ENCODE measurements at places on chromosomes 11 and 22.

DNA sequence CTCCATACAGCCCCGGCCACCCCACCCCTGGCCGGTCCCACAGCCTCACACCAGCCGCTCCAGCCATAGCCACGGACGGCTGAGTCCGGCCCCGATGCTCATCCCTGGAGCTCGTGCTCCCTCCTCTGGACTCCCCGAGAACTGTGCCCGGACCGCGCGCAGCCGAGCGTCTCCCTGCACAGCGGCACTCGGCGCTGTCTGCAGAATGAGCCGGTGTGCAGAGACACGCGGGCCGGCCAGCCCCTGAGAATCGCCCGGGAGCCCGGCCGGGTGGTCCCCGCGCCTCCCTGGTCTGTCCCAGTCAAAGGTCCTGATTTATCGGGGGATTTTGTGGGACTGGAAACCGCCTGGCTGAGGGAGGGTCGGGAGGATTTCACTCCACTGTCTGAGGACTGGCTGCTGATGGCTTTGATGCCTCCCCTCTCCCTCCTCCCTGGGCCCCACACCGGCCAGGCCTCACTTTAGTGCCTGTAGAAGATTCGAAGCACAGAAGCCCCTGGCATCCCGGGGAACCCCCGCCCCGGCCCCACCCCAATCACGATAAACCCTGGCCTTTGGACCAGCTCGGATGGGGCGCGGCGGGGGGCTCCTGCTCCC lies 102.7 kb downstream of the BRD1 start:
- DNase-seq: peak; percentile 62

GRCh38 chr22:24315367-24315966 lies 44.8 kb downstream of the SPECC1L start:
- no peak for DNase-seq

- no peak for DNase-seq
Observed at GRCh38 chr11:34251589-34251980, 106.2 kb downstream of the ABTB2 start.

DNA sequence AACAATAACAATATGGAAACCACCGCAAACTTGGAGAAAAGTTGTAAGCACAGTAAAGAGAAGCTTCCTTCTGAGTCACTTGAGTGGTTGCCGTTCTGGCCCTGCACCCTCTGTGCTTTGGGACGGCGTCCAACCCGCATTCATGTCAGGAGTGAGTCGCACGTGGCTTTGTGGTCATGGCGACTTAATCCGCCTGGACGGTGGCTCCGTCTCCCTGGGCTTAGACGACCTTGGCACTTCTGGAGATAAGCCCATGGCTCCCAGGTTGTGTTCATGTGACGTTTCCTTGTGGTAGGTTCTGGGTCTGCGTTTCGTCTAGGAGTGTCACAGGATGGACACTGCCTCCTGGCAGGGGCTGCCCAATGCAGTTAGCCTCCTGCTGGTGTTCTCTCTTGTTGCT lies 40.5 kb downstream of the TPCN2 start:
- no peak for DNase-seq

DNA sequence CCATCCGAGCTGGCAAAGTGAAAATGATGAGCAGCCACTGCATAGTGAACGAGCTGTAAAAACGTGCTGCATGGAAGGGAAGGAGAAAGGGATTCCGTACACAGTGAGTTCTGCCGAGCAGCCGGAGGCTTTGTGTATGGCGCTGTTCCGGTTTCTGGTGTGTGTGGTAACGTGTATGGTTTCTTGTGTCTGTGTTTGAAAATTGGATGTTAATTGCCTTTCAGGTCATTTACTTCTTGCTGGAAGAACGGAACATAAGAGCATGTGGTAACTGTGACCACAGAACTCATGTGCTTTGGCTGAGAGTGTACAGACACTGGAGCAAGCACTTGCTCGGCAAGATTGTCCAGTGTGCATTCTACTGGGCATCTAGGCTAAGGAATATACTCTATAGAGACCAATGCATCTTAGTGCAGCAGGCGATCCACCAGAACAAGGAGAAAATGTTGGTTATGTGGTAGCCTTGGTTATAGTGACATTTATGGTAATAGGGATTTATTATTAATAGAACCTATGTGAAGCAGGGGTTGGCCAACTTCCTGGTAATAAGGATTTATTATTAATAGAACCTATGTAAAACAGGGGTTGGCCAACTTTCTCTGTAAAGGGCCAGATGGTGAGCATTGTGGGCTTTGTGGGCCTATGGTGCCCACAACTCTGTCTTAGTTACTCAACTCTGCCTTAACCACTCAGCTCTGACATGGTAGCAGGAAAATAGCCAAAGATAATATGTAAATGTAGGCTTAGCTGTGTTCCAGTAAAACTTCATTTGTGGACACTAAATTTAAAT lies 49.2 kb downstream of the GRAMD1B start:
- DNase-seq: no peak

GRCh38 chr11:64720167-64720566 lies 2.8 kb downstream of the NRXN2 start:
- DNase-seq: no peak

DNA sequence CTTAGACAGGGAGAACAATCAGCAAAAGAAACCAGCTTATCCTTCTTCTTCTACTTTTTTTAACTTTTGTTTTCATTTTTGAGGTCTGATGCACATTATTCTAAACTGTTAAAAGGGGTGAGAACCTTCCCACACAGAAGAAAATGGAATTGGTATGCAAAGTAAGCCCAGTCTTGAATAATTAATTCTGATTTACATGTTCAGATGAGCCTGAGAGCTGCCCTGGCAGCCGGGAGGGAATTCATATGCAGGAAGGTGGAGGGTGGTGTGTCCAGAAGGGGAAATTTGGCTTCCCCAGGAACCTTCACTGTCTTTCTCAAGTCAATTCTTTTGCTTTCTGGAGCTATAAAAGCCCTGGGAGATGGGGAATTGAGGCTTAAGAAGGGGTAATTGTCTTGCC lies 181.0 kb downstream of the INSC start:
- DNase-seq: no peak

DNA sequence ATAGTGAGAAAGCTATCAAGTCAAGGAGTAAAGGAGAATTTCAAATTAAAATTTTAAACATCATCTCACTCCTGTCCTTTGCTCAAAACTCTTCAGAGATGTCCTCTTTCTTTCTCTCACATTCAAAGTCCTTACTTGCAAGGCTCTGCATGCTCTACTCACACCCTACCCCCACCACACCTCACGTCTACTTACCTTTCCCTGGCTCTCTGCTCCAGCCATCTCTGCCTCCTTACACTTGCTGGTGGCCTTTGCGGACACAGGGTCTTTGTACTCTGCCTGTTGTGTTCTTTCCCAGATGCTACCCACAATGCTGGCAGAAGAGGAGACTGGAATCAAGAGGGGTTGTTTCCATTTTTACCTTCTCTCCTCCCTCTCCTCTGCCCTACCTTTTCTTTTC lies 405.2 kb downstream of the INSC start:
- no peak for DNase-seq

DNA sequence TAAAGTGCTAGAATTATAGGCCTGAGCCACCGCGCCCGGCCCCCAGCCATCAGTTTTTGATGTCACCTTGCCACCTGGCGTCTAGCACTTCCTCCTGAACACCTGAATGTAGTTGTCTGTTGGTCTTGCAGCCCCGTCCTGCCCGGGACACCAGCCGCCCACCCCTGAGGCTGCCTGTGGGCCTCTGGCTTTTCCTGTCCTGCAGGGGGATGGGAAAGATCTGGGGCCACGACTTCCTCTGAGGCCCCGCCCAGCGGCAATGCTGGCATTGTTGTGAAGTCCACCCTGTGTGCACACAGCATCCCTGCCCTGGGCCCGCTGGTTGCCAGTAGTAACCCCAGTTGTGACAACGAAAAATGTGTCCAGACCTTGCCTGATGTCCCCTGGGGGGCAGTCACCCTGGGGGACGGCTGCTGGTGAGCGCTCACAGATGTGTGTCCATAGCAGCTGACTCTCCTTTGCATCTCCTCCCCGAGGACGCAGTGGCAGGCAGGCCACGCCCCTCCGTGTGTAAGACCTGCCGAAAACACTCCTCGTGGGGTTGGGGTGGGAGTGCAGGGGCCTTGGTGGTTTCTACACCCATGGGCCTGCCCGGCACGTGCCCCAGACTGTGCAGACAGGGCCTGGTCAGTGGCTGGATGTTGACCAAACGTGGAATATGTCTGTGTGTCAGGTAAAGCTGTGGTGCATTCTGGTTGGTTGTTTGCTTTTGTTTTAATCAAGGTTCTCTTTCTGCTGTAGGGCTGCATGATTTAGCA lies 6.8 kb downstream of the SELENOO start:
- DNase-seq: no peak

DNA sequence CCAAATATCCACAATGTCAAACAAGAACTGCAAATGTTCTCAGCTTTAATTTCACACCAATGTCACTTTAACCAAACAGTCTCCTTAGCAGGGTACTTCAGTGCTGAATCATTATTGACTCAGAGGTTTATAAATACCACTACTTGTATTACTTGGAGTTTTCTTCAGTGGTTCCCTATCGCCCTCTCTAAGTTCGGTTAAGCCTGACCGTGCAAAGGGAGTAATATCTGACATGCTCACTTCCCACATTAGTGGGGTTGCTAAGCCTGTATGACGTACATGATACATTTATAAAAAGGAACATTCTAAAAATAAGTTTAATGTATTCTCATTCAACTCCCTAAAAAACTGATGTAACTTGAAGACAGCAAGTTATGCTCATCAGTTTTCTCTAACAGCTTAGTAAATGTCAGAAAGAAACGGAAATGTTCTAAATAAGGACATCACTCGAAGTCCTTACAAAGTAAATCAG lies 93.1 kb upstream of the ZC3H12C start:
- peak; percentile 66 for DNase-seq

GRCh38 chr11:2681408-2682145 lies 18.2 kb downstream of the KCNQ1OT1 start:
- DNase-seq: peak; percentile 12

- DNase-seq: no peak
Observed at GRCh38 chr11:64694821-64695365, 28.1 kb downstream of the NRXN2 start.

GRCh38 chr11:129368889-129369672 lies 6.6 kb upstream of the BARX2 start:
- DNase-seq: no peak

GRCh38 chr11:43712676-43713075 lies 32.1 kb downstream of the HSD17B12 start:
- DNase-seq: no peak

- no peak for DNase-seq
Observed at GRCh38 chr11:56905936-56906335, 82.8 kb upstream of the OR5AK2 start.

GRCh38 chr11:16337421-16338213 lies 18.7 kb downstream of the SOX6 start:
- no peak for DNase-seq

- DNase-seq: no peak
Observed at GRCh38 chr11:36409152-36409816, 100.8 kb downstream of the TRAF6 start.

GRCh38 chr11:115892016-115892415 lies 387.8 kb upstream of the CADM1 start:
- DNase-seq: no peak

DNA sequence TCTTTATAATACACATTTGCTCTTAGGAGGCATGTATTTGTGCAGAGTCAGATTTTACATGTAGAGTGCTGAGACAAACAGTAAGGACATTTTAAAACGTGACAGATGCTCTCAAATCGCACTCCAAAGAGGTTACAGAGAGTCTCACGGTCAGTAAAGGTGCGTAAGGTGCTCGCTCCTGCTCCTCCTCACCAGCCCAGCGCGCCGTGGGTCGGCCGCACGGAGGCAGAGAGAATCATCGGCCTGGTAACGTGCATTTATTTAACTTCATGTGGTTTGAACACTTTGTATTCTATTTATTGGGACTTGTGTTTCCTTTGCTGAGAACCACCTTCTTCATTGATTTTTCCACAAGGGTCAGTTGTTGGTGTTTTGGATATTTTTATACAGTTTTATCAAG lies 900.1 kb downstream of the BRD1 start:
- no peak for DNase-seq

- peak; percentile 75 for DNase-seq
Observed at GRCh38 chr11:61967924-61968757, 707 bp upstream of the FTH1 start.

- no peak for DNase-seq
Observed at GRCh38 chr11:105149477-105149876, 9.9 kb upstream of the CARD18 start.

DNA sequence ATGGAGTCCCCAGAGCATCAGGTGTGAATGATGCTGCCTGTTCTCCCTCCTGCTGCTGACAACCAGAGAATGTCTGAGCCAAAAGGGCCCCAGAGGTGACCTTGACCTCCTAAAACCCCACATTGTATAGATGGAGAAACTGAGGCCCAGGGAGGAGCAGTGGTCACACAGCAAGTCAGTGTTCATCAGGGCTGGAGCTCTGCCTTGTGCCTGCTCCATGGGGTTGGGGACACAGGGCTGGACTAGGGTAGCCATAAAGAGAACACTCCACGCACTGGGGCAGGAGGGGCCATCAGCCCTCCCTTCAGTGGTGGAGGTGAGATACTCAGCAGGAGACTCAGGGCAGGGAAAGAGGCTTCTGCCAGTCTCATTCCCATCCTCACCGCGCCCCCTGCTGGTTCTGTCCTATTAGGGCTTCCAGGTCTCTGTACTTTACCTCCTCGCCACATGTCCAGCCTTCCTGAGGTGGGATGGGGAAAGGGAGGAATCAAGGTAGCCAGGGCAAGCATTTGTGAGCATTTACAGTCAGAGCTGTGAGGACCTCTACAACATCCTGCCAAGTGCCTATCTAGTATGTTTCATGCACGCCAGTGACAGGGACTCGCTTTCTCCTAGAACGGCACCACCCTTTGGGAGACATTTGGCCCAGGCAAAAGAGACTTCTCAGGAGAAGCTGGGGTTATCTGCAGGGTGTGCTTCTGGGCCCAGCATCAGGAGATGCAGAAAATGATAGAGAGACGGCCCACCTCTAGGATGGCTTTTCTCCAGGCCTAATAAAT lies 43.2 kb downstream of the NEU3 start:
- DNase-seq: peak; percentile 68

- DNase-seq: no peak
Observed at GRCh38 chr11:36296884-36297543, 926 bp downstream of the PRR5L start.

GRCh38 chr11:129723761-129724162 lies 91.9 kb upstream of the TMEM45B start:
- no peak for DNase-seq

DNA sequence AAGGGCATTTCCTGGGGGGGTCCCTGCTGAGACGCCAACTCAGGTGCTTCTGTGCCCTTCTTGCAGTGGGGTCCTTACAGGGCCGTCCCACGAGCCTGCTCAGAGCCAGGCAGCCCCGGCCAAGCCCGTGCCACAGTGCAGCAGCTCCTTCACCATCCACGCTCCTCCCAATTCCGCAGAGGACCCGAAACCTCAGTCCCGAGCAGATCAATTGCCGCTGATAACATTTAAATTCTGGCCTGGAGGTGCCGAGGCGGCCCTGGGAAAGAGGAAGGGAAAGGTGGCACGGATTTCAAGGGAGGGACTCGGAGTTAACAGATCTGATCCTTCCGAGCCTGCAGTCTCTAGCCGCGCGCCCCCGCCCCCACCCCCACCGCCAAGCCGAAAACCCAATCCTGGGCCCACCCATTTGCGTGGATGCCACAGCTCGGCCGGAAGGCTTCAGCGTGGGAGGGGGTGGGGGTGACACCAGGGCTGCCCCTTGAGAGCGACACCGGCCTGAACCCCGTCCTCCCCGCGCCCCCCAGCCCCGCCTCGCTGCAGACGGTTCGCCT lies 32.3 kb upstream of the JAM3 start:
- DNase-seq: no peak

All from ascending aorta (tissue), 2 donors.